Breast epithelium (tissue), 4 donors: ENCODE measurements at places on chromosomes 16 and 17. TPM values are rescaled to one million over a fixed set of nuclear protein-coding genes. Genes with fewer than 3 reads are reported as not detected.
A peak's percentile ranks its signal among the peaks of the same experiment; 100 is the strongest.

Gene EXOC3L1
- total RNA-seq, result 1.1 TPM

Gene CCDC200
- not detected for total RNA-seq

Gene ZNF423
- total RNA-seq, result 4.7 TPM

DNA sequence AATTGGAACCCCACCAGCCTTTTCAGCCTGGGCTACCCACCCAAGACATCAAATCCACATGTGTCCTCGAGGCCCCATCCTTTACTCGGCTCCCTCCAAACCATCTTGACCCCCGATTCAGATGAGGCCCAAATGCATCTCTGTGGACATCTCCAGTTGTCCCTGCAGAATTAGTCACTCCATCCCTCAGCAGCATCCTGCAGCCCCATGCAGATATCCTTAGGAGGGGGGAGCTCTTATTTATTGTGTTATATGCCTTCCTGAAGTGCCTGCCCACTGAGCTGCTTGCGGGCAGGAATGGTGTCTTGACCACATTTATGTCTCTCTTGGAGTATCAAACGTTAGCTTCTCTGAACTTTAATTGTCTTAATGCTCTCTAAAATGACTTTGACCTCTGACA lies 15.6 kb downstream of the CDK5RAP3 start:
- DNase-seq, result no peak

DNA sequence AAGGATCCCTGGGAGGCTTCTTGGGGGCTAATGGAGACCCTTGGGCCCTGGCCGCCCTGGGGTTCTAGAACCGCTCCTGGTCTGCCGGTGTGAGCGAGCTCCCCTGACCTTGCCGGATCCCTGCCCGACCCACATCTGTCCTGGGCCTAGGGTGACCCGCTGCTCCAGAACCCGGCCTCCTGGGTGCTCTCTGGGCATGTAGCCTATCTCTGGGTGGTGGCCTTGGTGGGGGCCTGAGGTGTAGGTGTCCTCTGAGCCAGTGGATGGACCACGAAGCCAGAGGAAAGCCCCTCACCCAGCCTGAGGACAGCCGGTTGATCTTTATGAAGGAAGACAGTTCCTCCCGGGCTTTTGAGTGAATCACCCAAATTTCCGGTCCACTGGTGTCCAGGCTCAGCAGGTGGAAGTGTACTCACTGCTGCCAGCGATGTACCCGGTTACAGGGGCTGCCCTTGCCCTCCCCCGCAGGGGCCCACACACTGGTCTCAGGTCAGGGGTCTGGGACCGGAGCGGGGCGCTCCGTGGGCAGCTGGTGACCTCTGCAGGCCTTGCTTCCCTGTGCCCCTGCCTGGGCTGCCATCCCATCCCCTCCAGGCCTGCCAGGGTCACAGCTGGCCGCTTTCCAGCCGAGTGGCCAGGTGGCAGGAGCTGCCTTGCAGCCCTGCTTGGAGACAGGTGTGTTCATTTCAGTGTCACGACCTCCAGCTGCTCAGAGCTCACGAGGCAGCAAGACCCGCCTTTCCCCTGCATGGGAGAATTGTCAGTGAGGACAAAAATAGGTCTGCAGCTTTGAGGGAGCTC lies 10.5 kb upstream of the GSE1 start:
- DNase-seq, result no peak

GRCh38 chr17:22516861-22517636 lies 824.7 kb downstream of the KCNJ18 start:
- DNase-seq, result no peak

- no peak for DNase-seq
Observed at GRCh38 chr16:57528499-57529390, 7.6 kb downstream of the CCDC102A start.

DNA sequence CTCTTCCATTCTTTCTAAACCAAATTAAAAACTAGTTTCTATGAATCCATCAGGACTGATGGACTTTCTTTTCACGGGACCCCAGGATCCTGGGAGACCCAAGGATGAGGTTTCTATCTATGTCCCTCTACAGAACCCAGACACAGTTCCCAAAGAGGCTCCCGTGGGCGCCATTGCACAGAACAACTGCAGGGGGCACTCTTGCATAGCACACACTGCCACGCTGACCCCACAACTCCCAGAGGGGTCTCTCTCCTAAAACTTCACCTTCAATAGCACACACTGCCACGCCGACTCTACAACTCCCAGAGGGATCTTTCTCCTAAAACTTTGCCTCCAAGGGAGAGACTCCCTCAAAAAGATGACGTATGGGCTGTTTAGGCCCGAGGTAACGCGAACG lies 9.0 kb downstream of the ABR start:
- no peak for DNase-seq

- DNase-seq, result no peak
Observed at GRCh38 chr17:36742267-36743000, 141.1 kb downstream of the MRM1 start.

GRCh38 chr17:44097110-44097958 lies 26.1 kb downstream of the HDAC5 start:
- no peak for DNase-seq

Gene HEXIM1
- total RNA-seq, result 21.3 TPM

DNA sequence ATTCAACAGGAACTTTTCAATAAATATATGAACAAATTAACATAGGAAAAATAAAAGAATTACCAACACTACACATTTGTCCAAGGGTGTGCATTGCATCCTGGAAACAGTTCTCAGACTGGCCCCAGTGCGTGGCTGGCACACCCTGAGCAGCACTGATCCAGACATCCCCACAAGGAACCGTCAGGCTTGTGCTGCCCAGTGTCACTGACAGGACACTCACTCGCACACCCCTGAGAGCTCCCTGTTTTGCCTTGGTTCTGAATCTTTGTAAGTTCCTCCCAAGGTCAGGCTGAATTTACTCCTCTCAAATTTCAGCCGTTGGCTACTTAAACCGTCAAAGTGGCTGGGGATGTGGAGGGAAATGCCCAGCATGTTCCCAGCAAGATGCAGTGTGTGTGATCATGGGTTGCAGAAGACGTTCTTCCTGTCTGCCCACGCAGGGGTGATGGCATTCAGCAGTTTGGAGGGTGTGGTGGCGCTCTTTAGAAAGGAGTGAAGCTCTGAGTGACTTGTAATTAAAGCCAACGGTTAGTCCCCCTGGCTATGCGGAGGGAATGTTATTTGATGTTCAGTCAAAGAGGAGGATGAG lies 1.7 kb downstream of the MT2A start:
- DNase-seq, result no peak

- DNase-seq, result no peak
Observed at GRCh38 chr16:83769397-83770008, 38.3 kb upstream of the HSBP1 start.

Gene C17orf78
- total RNA-seq, result not detected

Gene HSD17B2
- 4.5 TPM for total RNA-seq

GRCh38 chr17:28511858-28512461 lies 5.8 kb downstream of the FOXN1 start:
- no peak for DNase-seq

- peak; percentile 46 for DNase-seq
Observed at GRCh38 chr17:49524473-49525359, 29.6 kb downstream of the NGFR start.

Gene NUDT7
- total RNA-seq, result 11.1 TPM

Gene RAB37
- 0.98 TPM for total RNA-seq

Gene SLC52A1
- total RNA-seq, result 0.98 TPM

GRCh38 chr17:57255182-57255775 lies 1.0 kb upstream of the MSI2 start:
- DNase-seq, result no peak

- peak; percentile 76 for DNase-seq
Observed at GRCh38 chr17:41738077-41738800, 3.8 kb upstream of the HAP1 start.

- no peak for DNase-seq
Observed at GRCh38 chr16:85959686-85960085, 60.7 kb downstream of the IRF8 start.

DNA sequence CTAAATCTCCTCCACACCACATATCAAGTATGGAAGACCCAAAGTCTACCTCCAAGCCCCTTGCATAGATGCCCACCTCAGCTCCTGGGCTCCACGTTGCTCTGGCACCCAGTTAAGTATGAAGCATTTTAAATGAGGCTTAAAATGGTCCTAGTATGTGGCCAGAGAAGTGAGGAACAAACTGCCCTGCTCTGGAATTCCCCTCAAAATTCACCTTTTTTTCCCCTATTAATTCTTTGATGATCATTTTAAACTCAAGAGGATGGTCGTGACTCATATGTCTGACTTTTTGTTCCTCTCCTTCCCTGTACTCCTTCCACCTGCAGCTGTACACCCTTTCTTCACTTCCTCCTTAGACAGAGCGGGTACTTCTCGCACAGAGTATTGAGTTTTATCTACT lies 234.5 kb upstream of the MYOCD start:
- DNase-seq, result no peak

Gene CWC25
- total RNA-seq, result 28.2 TPM

DNA sequence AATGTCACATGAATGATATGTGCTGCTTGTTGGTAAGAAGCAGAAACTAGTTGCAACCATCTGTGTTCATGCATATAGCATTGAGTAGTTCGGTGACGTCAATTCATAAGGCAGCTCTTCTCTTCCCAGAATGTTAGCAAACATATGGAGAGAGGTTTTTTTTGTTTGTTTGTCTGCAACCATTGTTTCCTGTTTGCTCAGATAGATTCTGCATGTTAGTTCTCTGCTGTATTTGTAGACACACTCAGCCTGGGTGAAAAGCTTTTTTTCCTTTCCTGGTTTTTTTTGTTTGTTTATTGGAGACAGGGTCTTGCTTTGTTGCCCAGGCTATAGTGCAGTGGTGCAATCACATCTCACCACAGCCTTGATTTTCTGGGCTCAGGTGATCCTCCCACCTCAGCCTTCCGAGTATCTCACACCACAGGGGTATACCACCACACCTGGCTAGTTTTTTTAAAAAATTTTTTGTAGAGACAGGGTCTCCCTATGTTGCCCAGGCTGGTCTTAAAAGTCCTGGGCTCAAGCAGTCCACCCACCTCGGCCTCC lies 16.7 kb downstream of the WSB1 start:
- DNase-seq, result no peak

DNA sequence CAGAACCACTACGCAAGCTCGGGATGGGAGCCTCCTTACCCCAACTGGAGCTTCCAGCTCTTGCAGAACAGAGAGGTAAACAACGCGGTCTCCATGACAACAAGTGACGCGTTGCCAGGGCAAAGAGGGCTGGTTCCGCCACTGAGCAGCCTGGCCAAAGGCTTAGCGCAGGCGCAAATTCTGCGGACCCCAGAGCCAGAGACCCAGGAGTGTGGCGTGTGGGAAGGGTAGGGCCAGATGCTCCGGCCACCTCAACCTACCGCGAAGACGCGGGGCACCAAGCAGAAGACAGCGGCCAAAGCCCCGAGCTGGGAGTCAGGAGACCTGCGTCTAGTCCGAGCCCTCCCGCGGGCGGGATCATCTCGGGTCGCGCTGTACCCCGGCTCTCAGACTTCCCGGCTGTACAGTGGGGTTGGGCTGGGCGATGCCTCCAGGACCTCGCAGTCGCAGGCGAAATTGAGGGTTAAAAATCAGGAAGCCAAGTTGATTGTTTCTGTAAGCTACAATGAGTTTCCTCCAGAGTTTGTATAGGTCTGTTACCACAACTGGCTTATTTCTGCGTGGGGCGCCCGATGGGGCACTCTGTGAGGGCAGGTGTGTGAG lies at the start of gene TEKT1:
Gene TEKT1 (minus strand): TSS at position 69 of the 603 bp plus-strand sequence. CDS start 1,353 bp downstream, outside the sequence.
- peak; percentile 81 for DNase-seq

DNA sequence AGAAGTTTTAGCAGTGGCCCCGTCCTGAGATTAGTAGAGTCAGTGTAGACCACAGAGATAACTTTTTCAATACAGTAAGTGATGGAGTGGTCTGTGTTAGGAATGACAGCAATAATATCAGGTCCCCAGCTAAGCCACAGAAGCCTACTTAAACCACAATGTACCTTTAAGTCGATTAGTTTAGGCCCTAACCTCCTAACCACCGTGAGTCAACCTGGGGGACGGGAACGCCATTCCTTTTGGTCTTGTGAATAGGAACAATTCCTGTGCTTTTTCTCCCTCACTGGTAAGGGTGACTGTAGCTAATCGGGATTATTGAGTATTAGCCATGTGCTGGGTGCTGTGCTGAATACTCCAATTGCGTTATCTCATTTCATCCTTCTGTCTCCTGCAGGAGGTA lies 14.0 kb downstream of the YPEL2 start:
- no peak for DNase-seq

- no peak for DNase-seq
Observed at GRCh38 chr16:71673582-71673973, 47.6 kb downstream of the MARVELD3 start.

DNA sequence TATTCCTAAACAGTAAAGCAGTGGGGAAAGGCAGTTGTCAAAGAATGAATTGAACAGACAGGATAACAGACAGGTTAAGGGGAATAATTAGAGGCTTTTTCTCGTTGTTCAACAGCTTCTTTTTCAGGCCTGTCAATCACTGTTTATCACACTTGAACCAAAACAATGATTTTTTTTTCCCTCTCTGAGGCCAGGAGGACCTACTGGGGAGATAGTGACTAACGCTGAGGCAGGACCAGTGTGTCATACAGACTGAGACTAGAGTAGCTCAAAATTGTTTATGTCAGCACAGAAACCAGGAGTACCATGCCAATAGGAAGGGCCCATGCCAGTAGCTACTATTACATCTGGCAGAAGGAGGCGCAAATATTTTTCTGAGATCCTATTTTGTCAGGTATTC lies 41.3 kb upstream of the NLK start:
- no peak for DNase-seq

DNA sequence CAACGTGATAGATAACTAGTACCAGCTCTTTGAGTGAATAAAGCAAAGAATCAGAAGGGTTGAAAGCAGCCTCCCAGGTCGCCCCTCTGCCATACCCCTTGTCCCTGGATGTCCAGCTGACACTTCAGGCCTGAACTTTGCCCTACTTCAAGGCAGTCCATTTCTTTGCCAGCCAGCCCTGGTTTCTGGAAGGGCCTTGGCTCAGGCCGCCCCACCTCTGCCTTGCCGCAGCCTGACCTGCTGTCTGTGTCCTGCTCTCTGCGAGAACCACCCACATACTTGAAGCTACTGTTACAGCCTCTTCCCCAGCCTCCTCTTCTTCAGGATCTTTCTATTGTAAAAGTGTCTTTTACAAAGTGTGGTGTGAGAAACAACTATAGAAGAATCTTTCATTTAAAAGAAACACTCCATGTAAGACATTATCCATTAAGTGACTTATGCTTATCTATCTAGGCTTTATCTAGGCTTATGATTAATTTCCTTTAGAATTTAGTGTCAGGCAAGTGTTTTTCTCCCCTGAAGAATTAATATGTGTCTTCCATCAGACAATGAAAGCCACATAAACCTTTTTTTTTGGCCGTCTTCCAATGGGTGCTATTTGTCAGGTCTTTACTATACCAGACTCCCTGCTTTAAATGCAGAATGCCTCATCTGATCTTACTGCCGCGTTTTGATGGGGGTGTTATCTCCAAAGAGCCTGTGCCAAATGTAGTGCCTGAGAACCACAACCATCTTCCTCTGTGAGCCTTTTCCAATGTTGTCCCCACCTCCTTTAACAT lies 133.9 kb downstream of the SOCS1 start:
- DNase-seq, result no peak
